Astrocyte of the cerebellum (primary cell): ENCODE measurements at places on chromosomes 1 and 21.

- no peak for DNase-seq
These were observed 11.4 kb downstream of the SLC5A9 start for GRCh38 chr1:48233666-48234485.

GRCh38 chr1:55632058-55632457 lies 416.9 kb upstream of the USP24 start:
- DNase-seq = no peak

DNA sequence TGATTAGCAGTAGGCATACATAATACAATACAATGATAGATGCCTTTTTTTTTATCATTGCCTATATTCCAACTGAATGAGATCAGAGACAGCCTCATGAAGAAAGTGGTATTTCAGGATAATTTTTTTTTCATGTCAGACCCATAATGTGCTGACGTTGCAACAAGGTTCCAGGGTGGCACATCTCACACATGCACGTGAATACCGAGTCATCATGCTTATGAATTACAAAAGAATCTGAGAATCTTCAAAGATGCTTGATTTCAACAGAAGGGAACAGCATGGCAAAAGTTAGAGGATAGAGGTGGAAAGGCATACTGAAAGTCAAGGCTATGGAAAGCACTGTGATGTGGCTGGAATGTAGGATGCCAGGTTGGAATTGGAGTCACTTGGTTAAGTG lies 5.0 kb upstream of the RNF11 start:
- no peak for DNase-seq

GRCh38 chr1:247411621-247412327 lies 4.2 kb upstream of the NLRP3 start:
- no peak for DNase-seq

GRCh38 chr21:44753357-44753756 lies 42.0 kb upstream of the TSPEAR start:
- no peak for DNase-seq

DNA sequence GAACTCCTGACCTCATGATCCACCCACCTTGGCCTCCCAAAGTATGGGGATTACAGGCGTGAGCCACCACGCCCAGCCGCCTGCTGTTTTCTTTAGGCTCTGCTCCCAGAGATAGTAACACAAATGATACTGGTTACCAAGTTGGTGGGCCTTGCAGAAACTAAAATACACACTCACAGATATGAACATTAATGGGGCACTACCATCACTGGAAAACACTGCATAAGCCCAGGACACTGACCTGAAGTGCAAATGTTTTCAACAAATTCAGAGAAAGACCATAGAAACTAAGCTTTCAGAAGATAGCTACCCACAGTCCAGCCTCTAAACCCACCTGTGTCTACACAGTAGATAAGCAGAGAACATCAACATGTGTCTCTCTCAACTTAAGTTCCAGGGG lies 180.5 kb downstream of the FCRL5 start:
- no peak for DNase-seq

DNA sequence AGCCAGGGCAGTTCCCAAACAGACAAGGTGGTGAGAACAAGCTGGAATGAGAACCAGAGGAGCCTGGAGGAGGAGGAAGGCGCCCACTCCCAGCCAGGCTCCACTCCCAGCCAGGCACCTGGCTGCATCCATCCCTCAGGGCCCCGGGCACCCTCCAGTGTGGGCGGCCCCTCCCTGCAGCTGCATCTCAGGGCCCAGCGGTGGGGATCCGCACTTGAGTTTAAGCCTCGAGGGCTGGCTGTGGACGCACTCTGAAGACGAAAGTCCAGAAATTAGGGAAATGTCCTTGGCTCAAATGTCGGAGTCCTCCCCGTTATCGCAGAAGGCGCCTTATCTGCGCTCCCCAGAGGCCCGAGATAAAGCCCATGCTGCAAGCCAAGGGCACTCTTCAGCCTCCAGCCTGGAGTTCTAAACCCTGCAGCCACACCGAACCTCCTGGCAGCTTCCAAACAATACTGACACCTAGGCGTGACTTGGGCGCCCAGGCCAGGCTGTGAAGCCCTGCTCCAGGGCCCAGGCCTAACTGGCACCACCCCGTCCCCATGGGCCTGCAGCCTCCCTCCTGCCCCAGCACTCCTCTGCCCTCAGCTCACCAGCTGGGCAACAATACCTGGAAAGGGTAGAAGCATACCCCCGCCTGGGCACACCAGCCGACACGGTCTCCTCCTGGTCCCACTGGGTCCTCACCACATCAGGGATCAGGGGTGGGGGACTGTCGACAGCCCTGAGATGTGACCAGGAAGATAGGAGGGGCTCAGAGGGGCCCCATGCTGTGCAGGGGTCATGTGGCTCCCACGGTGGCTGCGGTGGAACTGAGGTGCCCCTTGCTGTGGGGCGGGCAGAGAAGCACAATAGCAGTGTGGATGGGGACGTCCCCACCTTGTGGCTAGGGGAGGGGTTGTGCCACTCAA lies 184.8 kb upstream of the VAMP3 start:
- DNase-seq = no peak

DNA sequence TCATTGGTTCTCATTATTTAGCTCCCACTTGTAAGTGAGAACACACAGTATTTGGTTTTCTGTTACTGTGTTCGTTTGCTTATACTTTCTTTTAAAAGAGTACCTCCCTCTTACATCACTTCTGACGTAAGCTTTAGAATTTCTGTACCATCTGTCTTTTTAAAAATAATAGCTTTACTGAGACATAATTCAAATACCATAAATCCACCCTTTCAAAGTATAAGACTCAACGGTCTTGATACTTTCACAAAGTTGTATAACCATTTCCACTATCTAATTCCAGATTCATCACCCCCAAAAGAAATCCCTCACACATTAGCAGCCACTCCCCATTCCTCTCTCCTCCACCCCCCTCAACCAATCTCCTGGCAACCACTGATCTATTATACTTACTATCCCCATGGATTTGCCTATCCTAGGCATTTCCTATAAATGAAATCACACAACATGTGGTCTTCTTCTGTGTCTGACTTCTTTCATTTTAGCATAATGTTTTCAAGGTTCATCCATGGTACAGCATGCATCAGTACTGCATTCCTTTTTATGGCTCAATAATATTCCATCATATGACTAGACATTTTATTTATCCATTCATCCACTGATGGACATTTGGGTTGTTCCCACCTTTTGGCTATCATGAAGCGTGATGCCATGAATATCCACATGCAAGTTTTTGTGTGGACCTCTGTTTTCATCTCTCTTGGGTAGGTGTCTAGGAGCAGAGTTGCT lies 104.7 kb downstream of the HLCS start:
- no peak for DNase-seq

DNA sequence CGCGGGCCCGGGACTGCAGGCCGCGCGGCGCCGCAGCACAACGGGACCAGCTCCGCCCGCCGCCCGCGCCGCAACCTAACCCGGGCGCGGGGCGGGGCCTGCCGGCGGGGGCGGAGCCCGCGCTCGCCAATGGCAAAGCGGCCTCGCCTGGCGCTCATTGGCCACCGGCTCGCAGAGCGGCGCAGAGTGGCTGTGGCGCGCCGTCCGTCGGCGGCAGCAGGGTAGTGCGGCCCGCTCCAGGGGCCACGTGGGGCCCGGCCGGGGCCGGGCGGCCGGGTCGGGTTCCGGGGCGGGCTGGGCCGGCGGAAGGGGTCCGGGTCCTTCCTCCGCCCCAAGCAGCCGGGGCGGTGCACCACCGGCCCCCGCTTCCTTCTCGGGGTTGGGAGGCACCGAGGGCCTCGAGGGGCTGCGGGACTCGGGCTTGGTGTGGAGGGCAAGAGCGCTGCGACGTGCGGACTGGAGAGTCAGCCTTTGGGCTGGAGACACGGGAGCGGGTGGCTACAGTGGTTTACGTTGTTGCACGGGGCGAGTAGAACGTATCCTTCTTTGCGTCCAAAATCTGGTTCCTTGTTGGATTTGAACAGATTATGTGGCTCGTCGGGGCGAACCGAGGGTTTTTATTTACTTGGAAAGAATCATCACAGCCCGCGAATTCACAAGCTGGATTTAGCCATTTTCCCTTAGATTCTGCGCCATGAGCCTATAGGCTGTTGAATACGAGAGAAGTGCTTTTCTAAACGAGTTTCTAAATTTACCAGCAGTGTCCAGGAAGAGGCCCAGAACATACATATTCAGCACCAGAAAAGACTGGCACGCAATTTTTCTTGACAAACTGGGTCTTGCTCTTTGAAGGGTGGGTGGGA lies at the start of gene SRM:
SRM (minus strand) TSS at position 51 of the 863 bp plus-strand sequence. CDS start 75 bp downstream, outside the sequence.
- peak; percentile 65 for DNase-seq
